Left renal cortex interstitium (tissue), 4 donors: ENCODE measurements at places on chromosomes 3 and 15. TPM values are rescaled to one million over a fixed set of nuclear protein-coding genes. Genes with fewer than 3 reads are reported as not detected.

GRCh38 chr3:140187028-140187427 lies 252.0 kb downstream of the CLSTN2 start:
- DNase-seq: no peak

DNA sequence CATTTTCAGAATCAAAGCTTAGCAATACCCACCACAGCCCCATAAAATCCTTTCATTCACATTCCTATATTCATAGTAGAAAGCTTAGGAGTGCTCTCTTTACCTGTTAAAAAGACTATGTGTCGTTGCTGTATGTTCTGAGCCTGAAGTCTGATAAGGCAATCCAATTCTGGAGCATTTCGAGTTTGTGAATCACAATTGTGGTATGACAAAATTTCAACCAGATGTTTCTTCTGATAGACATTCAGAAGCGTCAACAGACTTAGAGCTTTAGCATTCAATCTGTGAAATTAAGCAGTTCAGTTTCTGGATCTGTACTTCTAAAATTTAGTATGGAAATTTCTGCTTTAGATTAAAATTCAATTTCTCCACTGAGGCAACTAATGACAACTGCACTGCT lies 58.3 kb downstream of the TASOR start:
- DNase-seq: no peak

DNA sequence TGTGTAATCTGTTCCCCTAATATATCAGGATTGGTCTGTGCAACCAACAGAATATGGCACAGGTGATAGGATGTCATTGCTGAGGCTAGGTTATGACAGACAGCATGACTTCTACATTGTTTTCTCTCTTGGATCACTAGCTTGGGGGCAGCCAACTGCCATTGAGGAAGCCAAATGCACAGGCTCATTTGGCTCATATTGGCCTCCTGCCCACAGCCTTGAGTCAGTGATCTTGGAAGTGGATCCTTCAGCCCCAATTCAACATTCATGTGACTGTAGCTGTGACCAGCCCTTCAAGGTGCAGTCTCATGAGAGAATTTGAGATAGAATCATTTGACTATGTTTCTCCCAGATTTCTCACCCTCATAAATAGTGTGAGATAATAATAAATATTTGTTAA lies 675.6 kb downstream of the GRM7 start:
- DNase-seq: no peak

The STAC gene
- 8.6 TPM for polyA plus RNA-seq

The GOLIM4 gene
- polyA plus RNA-seq: 113 TPM

- DNase-seq: no peak
Observed at GRCh38 chr3:14170531-14171159, 7.8 kb downstream of the XPC start.

The SLC22A13 gene
- polyA plus RNA-seq: 1.5 TPM

GRCh38 chr3:128768471-128768870 lies 42.5 kb downstream of the RAB7A start:
- DNase-seq: no peak
